ENCODE measurements at places on chromosomes 5 and 9.

- DNase-seq, result no peak
These were observed 493.3 kb downstream of the NTRK2 start for GRCh38 chr9:85162822-85163221.

- DNase-seq, result no peak
These were observed 1.7 kb downstream of the GPRIN1 start for GRCh38 chr5:176608142-176608705.

- no peak for DNase-seq
These were observed 16.2 kb downstream of the RALGDS start for GRCh38 chr9:133104718-133105460.

DNA sequence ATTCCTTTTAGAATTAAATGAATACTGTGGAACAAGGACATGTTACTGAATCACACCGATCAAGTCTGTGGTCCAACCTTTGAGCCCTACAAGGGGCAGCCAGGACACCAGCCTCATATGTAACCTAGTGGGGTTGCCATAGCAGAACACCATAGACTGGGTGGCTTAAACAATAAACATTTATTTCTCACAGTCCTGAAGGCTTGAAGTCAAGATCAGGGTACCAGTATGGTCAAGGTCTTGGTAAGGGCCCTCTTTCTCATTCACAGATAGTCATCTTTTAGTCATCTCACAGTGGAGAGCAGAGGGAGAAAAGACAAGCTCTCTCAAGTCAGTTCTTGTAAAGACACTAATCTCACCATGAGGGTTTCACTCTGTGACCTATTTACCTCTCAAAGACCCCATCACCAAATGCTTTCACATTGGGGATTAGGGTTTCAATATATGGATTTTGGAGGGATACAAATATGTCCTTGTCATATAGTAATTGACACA, 422.5 kb downstream of the GADD45G start:
- no peak for DNase-seq

DNA sequence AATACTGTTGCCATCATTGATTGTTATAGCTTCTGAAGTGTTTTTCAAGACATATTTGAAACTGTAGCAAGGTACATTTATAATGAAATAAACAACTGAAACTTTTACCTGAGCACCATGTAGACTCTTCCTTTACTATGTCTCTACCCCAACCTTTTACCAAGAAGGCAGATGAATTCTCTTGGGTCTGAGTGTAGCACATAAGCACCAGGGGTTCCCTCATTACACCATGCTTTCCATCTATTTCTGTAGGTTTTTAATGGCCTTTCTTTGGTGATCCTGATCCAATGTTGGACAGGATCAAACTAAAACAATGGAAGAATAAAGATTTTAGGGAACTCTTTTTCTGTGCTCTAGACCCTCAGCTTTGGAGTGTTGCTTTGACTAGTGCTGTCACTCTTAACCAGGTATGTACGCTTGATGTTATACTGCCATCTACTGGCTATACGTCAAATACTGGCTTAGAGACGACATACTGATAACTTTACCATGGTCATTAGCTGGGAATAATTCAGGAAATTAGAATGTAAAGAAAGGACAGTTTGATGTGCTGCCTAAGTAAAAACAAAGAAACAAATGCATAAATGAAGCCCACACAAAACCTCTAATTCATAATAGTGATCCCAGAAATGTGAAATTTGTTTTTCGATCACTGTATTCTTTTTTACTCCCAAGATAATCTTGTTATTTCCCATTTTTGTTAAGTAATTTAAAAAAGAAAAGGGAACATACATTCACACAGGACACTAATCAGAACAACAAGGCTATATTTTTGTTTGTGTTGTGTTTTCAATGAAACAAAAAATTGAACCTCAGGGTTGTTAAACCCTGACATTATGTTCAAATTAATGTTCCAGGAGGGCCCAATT, 30.7 kb downstream of the IFNW1 start:
- peak; percentile 50 for DNase-seq

DNA sequence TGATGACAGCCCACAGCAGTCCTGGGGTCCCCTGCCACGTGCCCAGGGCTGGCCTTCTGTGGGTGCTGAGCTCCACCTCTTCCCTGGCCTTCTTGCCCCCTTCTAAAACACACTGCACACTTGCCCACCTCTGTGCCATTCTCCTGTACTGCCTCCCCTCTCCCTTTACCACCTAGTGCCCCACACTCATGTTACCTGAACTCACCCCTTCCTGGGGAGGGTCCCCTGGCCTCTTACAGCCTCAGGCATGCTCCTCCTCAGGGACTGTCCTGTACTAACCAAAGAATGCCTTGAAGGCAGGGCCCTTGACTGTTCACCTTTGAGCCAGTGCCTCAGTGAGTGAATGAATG, 60.3 kb downstream of the FGF18 start:
- DNase-seq, result no peak

DNA sequence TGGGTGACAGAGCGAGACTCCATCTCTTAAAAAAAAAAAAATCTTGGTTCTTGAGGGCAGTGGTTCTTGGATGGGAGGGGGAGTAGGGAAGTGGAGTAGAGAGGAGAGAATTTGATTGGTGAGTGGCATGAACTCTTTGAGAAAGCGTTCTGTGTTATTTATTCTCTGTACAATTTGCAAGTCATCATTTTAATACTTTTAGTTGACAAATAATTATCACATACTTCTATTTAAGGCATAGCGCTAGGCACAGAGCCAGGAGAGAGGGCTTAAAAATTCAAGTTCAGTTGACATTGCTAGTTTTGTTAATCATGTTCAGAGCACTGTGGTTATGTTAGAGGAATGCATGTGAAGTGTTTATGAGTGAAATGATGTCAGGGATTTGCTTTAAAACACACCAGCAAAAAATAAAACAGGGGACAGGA, 24.6 kb downstream of the HSDL2 start:
- no peak for DNase-seq

- peak; percentile 68 for DNase-seq
These were observed at the start of gene SURF6 for GRCh38 chr9:133335924-133336811. SURF6 (minus strand) TSS chr9:133336188; CDS start chr9:133336132, 56 bp downstream.

GRCh38 chr5:161934486-161934885, 86.6 kb downstream of the GABRA1 start:
- DNase-seq, result no peak

- no peak for DNase-seq
These were observed 1867.3 kb downstream of the EFNA5 start for GRCh38 chr5:105803431-105803830.

DNA sequence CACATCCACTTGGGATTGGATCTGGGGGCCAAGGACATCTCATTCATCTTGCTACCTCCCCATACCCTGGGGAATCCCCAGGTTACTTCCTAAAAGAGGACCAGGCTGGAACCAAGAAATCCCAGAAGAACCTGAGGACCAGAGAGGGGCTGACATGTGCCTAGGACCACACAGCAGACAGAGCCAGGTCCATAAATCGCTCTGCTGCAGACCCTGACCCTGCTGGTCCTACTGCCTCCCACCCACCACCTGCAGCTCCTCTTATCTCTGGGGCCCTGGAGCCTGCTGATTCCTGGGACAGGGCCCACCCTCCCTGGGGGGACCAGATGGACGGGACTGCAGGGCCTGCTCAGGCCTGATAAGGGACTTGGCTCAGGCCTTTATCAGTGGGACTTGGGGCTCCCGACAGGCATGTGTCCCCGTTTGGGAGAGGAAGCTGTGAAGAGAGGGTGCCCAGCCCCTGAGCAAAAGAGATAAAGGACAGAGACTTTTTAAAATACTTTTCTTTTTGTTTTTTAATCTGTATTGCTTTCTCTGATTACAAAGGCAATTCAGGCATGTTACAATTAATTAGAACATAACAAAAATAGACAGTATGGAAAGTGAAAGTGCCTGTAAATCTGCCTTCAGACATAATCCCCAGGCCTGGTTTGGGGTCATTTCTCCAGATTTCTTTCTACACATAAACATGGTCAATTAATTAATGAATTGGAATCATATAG, 101.3 kb upstream of the LARP1 start:
- DNase-seq, result no peak
